Epithelial cell of prostate (primary cell): ENCODE measurements at places on chromosomes 5 and 9.

DNA sequence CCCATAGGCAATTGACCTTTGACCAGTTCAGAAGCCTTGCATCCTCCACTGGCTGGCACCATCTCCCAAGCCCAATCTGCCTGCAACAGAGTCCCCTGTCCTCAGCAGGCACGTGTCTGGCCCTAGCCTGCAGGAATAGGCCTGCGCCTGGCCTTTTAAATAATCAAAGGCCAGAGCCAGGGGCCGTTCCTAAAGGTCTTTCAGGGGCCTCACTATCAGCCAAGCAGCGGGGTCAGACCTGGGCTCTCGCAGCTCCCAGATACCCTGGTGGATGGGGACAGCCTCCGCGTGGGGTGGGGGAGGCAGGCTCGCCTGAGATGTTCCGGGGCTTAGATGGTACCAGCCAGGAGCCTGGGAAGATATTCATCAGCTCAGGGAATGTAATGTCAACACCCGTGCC lies 32.6 kb downstream of the SLC6A3 start:
- DNase-seq: no peak

GRCh38 chr9:102461156-102461819 lies 533.8 kb upstream of the CYLC2 start:
- no peak for DNase-seq

GRCh38 chr9:105832096-105832710 lies 137.9 kb downstream of the TMEM38B start:
- DNase-seq: no peak

DNA sequence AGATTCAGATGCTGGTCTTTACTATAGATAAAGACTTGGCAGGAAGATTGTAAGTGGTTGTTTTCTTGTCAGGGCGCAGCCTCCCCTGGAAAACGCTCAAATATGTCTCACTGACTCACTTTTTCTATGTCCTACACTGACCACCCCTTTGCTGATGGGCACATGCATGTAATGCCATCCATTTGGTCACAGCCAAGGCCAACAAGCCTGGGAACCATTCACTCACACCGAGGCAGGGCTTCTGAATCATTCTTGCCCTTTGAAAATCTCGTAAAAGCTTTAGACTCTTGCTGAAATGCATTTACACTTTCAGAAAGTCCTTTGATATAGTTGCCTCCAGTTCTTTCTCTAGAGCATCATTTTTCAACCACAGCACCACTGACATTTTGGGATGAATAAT lies 249.4 kb downstream of the ACTL7B start:
- DNase-seq: no peak

- DNase-seq: no peak
Measured at GRCh38 chr5:72434781-72435437, 72.3 kb downstream of the ZNF366 start.
